ENCODE measurements at places on chromosomes 3 and 15.

- DNase-seq = peak; percentile 86
Observed at GRCh38 chr3:52238761-52239701, at the start of gene TWF2. TWF2 (minus strand) TSS chr3:52239158; CDS start chr3:52239016, 142 bp downstream.

- no peak for DNase-seq
Observed at GRCh38 chr3:36362216-36362615, 18.1 kb upstream of the STAC start.

DNA sequence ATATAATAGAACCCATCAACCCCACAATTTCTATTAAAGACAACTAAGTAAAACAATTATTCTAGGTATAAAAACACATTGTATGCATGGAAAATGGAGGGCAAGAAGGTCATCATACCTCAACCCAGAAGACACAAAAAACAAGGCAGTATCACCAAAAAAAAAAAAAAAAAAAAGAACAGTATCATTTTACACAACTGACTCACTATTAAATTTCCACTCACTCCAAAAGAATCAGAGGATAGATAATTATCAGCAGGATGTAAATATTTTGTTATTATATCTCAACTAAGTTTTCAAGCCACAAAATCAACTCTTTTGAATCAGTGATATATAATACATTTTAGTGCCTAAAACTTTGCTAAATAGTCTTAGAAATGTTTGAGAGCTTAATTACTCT, 55.0 kb downstream of the CLASP2 start:
- no peak for DNase-seq

- DNase-seq = no peak
Observed at GRCh38 chr3:94794563-94794962, 731.7 kb downstream of the NSUN3 start.

- DNase-seq = no peak
Observed at GRCh38 chr3:57808961-57809608, 53.0 kb downstream of the SLMAP start.

- no peak for DNase-seq
Observed at GRCh38 chr3:16297997-16298885, 33.2 kb downstream of the OXNAD1 start.

- no peak for DNase-seq
Observed at GRCh38 chr15:76234337-76234889, 76.9 kb downstream of the ETFA start.

DNA sequence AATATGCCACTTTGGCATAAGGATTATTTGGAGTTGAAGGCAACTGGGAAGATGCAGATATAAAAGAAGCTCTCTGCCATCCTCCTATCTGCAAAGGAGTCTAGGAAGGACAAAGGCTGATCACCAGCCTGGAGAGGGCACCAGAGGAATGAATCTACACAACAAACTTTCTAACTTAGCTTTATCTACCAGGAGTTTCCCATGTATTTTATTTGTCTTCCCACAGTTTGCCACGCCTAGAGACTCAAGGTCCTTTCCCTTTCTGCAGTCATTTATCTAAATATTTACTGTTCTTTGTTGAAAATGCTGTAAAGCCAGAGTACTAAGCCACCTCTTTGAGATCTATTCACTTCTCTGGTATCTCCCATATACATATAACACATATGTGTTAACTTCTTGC, 32.2 kb downstream of the GPR176 start:
- no peak for DNase-seq

GRCh38 chr15:37054336-37054735, 46.0 kb downstream of the MEIS2 start:
- no peak for DNase-seq
